ENCODE measurements at places on chromosomes 3 and 15.

DNA sequence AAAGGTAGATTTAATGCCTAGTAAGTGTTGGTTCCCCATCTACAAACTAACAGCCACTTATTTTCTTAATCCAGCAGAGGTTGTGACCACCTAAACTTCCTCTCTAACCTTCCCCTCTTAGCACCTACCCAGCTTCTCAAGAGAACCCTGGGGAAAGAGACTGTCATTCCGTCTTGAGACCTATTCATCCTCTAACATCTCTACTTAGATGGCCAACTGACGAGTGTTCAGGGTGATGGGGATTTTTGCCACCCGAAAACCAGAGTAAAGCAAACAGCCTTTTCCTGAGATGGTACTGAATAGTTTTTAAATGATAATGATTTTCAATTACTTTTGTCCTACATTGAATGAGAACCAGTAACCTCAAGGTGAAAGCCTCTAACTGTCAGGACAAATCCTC lies 9.3 kb upstream of the GBE1 start:
- no peak for DNase-seq

GRCh38 chr3:31249545-31249944 lies 283.2 kb upstream of the STT3B start:
- no peak for DNase-seq

DNA sequence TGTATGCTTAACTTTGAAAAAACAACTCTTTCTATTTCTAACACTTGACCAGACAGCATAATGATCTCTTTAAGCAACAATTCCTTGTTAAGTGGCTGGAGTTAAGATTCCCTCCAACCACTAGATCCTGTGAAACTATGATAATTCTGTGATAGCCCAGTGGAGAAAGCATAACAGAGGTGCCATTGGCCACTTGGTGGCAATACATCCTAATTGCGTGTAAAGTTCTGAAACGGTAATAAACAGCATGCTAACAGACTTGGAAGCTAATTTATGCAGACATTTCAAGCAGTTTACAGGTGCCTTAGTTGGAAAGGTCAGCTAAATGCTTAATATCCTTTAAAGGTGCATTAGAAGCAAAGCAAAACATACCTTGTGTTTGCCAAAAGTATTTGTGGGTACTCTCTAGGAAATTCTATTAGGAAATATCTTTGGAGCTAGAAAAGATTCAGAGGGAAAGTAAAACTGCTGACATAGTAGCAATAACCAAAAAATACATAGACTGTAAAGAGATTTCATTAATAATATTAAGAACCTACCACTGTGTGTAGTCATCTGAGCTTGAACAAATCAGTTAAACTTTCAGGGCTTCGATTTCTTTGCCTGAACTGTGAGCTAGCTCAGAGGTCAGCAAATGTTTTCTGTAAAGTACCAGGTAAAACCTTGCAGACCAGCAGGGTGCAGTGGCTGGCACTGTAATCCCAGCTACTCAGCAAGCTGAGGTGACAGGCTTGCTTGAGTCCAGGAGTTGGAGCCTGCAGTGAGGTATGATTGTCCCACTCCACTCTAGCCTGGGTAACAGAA lies 19.0 kb upstream of the CSTA start:
- DNase-seq = no peak

GRCh38 chr3:155889212-155889611 lies 18.8 kb downstream of the GMPS start:
- no peak for DNase-seq

GRCh38 chr3:139940622-139941021 lies 5.6 kb downstream of the CLSTN2 start:
- no peak for DNase-seq

DNA sequence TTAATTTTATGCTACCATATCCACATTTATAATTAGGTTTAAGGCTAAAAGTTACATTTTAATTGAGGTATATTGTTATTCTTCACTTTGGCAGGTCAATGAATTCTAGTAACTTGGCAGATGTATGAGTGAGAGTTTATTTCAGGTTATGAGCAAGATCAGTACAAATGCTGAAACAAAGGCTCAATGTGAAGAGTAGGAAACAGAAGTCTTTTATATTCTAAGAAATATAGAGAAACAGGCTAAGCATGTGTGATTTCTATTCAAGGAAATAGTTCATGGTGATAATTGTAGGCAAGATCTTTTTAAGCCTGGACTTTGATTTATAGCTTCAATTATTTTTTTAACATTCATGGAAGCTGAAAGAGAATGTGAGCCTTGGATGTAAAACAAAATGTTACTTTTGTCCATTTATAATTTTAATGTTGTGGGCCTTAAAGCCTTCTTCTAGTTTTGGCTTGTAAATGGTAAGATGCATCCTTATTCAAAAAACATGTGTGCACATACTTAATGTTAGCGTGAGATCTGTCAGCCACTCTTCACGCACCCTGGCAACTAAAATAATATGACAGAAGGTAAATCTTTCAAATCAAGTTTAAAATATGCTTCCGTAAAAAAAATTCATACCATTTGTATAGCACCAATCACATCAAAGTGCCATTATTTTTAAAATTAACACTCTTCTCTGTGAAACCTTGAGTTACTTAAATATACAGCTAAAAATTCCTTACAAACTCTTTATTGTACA lies 22.8 kb upstream of the OSTN start:
- DNase-seq = no peak

DNA sequence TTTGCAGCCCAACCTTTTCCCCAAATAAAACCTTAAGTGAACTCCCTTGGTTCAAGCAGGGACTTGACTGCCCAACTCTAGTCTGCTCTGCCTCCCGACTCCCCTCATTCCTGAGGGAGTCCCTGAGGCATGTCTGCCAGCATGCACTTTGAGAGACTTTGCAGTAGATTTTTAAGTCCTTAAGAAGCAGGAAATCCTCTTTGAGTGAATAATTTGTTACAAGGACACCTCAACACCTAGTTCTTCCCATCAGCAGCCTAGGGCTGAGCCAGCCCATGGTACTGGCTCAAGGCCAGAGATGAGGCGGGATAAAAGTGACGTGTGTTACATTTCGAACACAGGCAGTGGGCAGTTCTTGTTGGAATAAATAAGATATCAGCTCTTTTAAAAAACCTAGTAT lies 204.3 kb upstream of the SLC2A2 start:
- no peak for DNase-seq

GRCh38 chr15:32994810-32995424 lies 199.6 kb downstream of the FMN1 start:
- no peak for DNase-seq

- no peak for DNase-seq
Observed at GRCh38 chr15:68176601-68177000, 28.5 kb downstream of the CALML4 start.

DNA sequence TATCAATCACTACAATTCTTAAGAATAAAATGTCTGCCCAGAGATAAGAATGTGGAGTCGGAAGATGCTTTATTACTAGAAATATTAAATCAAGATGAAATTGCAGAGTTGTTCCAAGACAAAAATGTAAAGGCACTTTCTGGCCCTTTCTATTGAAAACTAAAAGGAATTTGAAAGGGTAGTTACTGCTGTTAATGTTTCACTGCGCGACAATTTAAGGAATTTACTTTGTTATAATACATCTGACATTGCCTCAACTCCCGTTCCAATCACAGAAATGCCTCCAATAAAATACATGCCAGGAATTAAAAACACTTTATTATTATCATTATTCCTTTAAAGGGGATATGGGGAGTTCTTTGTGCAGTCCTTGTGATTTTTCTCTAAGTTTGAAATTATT lies 26.4 kb downstream of the RSL24D1 start:
- no peak for DNase-seq

DNA sequence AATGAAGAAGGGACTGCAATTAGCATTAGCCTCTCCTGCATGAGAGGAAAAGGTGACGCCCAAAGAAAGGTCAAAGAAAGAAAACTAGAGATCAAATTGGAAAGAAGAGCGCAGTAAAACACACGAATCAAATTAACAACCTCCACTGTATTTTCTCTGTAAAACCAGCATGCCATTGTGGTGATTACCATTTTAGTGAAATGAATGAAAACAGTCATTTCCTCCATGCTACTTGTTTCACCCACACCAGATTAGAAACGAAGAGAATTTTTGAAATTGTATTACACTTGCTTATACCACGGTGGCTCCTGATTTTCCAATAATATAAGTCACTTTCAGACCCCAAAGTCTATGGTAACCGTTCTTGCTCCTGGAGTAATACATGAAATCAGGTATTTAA lies 71.6 kb downstream of the SUMF1 start:
- no peak for DNase-seq

GRCh38 chr3:4776399-4776979 lies 202.7 kb upstream of the BHLHE40 start:
- no peak for DNase-seq

DNA sequence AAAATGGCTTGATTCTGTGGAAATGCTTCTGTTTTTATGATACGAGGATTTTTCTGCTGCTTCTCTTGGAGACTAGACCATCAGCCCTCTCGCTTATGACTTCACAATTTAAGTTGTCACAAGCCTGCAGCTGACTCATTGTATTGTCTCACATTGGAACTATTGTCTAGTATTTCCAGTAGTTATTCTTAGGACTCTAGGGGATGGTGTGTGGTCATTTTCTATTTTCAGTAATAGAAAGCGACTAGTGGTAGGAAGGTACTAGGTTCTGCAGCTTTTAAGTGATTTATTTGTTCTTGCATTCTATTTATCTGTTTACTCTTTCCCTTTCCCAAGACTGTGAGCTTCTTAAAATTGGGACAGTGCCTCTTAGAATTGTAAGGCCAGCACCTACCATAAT lies 66.3 kb upstream of the CRTC3 start:
- DNase-seq = no peak

DNA sequence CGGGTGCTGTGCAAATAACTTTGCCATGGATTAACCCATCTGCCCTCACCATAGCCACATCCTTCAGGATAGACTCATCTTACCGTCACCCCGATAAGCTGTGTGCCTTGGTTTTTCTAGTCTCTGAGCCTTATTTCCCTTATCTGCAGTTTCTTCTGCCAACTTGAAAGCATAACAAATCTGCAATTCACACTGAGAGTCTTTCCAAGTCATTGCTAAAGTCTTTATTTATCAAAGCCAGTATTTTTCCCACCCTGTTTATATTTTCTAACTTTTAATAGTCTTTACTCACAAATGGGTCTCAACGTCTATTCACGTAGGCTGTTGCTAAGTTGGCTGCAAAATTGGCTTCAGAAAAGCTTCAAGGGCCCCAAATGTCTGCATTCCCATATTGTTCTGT lies 61.6 kb upstream of the SUCLG2 start:
- no peak for DNase-seq

DNA sequence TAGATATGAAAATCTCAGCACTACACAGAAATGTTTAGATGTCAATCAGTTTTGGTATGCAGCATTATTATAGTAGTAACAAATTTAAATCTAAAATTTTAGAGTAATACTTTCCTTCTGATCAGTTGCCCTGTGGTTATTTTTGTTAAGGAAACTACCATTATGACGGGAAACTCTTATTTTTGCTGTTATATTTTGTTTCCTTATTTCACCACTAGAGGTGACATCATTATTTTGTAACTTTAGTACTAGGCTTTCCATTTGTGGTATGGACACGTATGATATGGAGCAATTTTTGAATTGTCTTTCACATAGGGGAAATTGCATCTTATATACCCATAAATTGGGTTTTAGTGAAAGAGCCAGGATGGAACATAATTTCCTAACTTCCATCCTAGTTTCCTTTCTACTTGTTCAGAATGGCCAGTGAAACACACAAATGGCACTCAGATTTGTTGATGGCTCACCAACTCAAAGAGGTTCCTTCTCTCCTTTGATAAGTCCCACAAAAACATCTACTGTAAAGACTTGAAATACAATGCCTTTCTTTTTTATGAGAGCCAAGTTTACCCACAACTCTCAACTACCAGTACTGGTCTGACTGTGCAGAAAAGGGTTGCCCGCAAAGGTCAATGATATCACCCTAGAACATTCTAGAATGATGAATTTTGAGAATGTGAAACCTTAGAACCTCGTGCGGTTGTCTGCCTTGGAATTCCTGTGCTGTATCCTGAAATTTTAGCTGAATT lies 19.4 kb upstream of the PPP4R2 start:
- DNase-seq = no peak

- no peak for DNase-seq
Observed at GRCh38 chr3:173371848-173372487, 25.6 kb upstream of the NLGN1 start.

DNA sequence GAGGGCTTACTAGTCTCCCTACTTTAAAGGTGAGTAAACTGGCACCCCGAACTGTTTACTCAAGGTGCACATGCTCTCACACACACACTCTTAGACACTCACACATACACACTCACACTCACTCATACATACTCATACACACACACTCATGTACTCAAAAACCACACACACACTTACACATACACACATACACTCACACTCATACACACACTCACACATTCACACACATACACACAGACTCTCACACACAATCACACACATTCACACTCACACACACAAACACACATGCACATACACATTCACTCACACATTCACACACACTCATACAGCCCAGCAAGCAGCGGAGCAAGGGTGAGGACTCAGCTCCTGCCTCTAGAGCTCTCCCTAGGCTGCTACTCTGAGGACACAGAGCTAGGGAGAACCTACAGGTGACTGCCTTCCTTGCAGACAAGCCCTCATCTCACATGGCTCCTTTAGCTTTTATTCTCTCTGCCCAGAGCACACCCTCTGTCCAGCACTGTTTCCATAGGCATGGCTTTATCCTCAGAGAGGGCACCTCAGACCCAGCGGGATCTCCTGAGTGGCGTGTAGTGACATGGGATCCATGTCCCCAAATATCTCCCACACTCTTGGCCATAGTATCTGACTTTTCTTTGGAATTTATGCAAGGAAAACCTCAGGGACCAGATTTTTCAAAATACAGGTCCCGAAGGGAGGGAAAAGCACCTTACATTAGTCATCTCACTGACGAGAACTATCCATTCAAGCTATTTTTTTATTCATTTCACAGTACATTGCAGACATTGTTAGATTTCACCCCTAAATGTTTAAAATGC lies 26.2 kb upstream of the ATG7 start:
- no peak for DNase-seq

- no peak for DNase-seq
Observed at GRCh38 chr3:100717063-100717462, 7.8 kb downstream of the TFG start.

GRCh38 chr15:91921188-91921842 lies 67.8 kb downstream of the SLCO3A1 start:
- no peak for DNase-seq

GRCh38 chr15:34993412-34993811 lies 5.3 kb upstream of the ZNF770 start:
- no peak for DNase-seq

GRCh38 chr15:91508633-91509032 lies 344.9 kb upstream of the SLCO3A1 start:
- no peak for DNase-seq
